ENCODE measurements at places on chromosomes 2 and 18.
A peak's percentile ranks its signal among the peaks of the same experiment; 100 is the strongest.

DNA sequence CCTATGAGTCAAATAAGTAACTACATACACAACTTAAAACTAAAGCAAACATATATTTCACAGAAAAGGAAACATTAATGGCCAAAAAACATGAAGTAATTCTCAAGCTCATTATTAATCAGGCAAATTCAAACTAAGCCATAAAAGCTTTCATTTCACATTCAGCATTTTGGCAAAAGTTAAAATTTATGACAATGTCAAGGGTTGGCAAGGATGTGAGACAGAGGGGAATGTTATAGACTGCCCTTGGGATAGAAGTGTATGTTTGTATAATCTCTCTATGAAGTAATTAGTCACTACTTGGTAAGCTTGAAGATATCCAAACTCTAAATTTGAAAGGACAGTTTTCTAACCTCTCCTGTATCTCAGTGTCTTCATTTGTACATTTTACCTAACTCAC, 539.4 kb downstream of the RIT2 start:
- DNase-seq = no peak
- no peak overlapping the region for H3K27ac ChIP-seq
- H3K27me3 ChIP-seq = peaks cover 1% of the 10 kb centered on the region
- H3K36me3 ChIP-seq = no peaks in the 10 kb centered on the region
- no peaks in the 10 kb centered on the region for H3K4me1 ChIP-seq
- no peak overlapping the region for H3K4me3 ChIP-seq

GRCh38 chr2:216533609-216534008, 35.0 kb downstream of the RPL37A start:
- no peaks in the 10 kb centered on the region for H3K36me3 ChIP-seq
- H3K4me3 ChIP-seq = no peak overlapping the region
- no peak for DNase-seq
- peaks cover 52% of the 10 kb centered on the region for H3K4me1 ChIP-seq

DNA sequence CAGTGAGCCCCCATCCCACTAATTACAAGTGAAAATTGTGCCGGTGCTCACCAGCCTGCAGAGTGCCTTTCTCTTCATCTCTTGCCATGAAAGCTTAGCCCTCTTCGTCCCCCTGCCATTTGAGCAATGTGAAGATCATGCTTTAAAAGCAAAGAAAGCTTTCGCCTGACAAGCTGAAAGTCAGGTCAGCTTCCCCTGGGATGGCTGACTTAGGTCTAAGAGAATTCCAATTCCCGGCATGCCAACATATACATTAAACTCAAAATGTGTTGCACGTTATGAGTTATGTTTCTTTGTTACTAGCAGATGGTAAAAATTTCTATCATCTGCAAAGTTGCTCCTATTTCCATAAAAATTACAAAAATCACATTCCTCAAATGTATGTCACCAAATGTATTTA, 129.8 kb downstream of the AFF3 start:
- peak overlapping the region; percentile 59 for H3K4me3 ChIP-seq
- no peak for DNase-seq
- H3K27ac ChIP-seq = no peak overlapping the region
- H3K36me3 ChIP-seq = peaks cover 9% of the 10 kb centered on the region
- no peaks in the 10 kb centered on the region for H3K27me3 ChIP-seq

- H3K36me3 ChIP-seq = peaks cover 34% of the 10 kb centered on the region
- no peaks in the 10 kb centered on the region for H3K27me3 ChIP-seq
- no peaks in the 10 kb centered on the region for H3K4me1 ChIP-seq
- H3K4me3 ChIP-seq = no peak overlapping the region
- DNase-seq = no peak
- no peak overlapping the region for H3K27ac ChIP-seq
Measured at GRCh38 chr2:219607931-219608330, 10.3 kb downstream of the STK11IP start.

- no peak overlapping the region for H3K27ac ChIP-seq
- peaks cover 3% of the 10 kb centered on the region for H3K4me1 ChIP-seq
- H3K27me3 ChIP-seq = peaks cover 23% of the 10 kb centered on the region
- no peak overlapping the region for H3K4me3 ChIP-seq
- H3K36me3 ChIP-seq = peaks cover 2% of the 10 kb centered on the region
- DNase-seq = no peak
Measured at GRCh38 chr2:175234650-175235049, 53.1 kb upstream of the ATP5MC3 start.

GRCh38 chr18:46877329-46877987, 39.8 kb downstream of the PIAS2 start:
- no peak for DNase-seq
- H3K4me1 ChIP-seq = no peaks in the 10 kb centered on the region
- H3K36me3 ChIP-seq = peaks cover 13% of the 10 kb centered on the region
- H3K4me3 ChIP-seq = no peak overlapping the region

GRCh38 chr2:64139956-64140355, 4.3 kb downstream of the PELI1 start:
- H3K4me3 ChIP-seq = no peak overlapping the region
- peaks cover 58% of the 10 kb centered on the region for H3K4me1 ChIP-seq
- peak overlapping the region; percentile 53 for H3K27ac ChIP-seq
- H3K36me3 ChIP-seq = no peaks in the 10 kb centered on the region
- no peak for DNase-seq

GRCh38 chr2:203673933-203674332, 32.5 kb upstream of the CD28 start:
- no peak overlapping the region for H3K4me3 ChIP-seq
- H3K4me1 ChIP-seq = peaks cover 34% of the 10 kb centered on the region
- H3K27ac ChIP-seq = peak overlapping the region; percentile 11
- H3K27me3 ChIP-seq = no peaks in the 10 kb centered on the region

GRCh38 chr2:235639428-235639773, 145.6 kb downstream of the AGAP1 start:
- H3K27me3 ChIP-seq = no peaks in the 10 kb centered on the region
- H3K36me3 ChIP-seq = no peaks in the 10 kb centered on the region
- no peak overlapping the region for H3K4me3 ChIP-seq
- no peak for DNase-seq

GRCh38 chr2:135086222-135086621, 34.1 kb downstream of the RAB3GAP1 start:
- peaks cover 14% of the 10 kb centered on the region for H3K36me3 ChIP-seq
- no peak overlapping the region for H3K4me3 ChIP-seq
- no peak for DNase-seq
- H3K27me3 ChIP-seq = no peaks in the 10 kb centered on the region
- H3K4me1 ChIP-seq = peaks cover 18% of the 10 kb centered on the region
- no peak overlapping the region for H3K27ac ChIP-seq

GRCh38 chr2:236731767-236732580, 162.3 kb downstream of the ACKR3 start:
- H3K36me3 ChIP-seq = no peaks in the 10 kb centered on the region
- no peaks in the 10 kb centered on the region for H3K27me3 ChIP-seq
- H3K27ac ChIP-seq = no peak overlapping the region
- H3K4me3 ChIP-seq = no peak overlapping the region
- no peak for DNase-seq

DNA sequence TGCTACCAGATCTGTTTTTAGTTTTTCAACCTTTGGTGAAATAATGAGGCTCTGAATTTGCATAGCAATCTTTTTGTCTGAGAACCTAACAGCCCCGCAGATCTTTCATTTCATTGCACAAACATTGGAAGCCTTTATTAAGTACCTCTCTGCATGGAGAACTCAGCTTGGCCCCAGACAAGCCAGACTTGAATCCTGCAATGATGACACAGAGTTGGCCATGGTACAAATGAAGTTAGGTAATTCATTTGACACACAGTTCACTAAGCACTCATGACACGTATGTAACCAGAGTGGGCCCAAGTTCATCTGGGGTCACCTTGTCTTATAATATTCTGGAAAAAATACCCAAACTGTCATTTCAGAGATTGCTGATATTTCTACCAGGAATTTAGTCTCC, 439.1 kb upstream of the ID2 start:
- DNase-seq = no peak
- H3K4me3 ChIP-seq = no peak overlapping the region
- no peaks in the 10 kb centered on the region for H3K36me3 ChIP-seq
- peaks cover 7% of the 10 kb centered on the region for H3K4me1 ChIP-seq
- no peaks in the 10 kb centered on the region for H3K27me3 ChIP-seq
